Calu3 (cell line): ENCODE measurements at places on chromosomes 16 and 17. TPM values are rescaled to one million over a fixed set of nuclear protein-coding genes. Genes with fewer than 3 reads are reported as not detected.

GRCh38 chr17:4261452-4261851 lies 2.3 kb downstream of the ANKFY1 start:
- H3K4me1 ChIP-seq = peaks cover 31% of the 10 kb centered on the region
- H3K27me3 ChIP-seq = no peaks in the 10 kb centered on the region
- no peak for DNase-seq
- H3K27ac ChIP-seq = no peak overlapping the region
- no peak overlapping the region for H3K4me3 ChIP-seq

DNA sequence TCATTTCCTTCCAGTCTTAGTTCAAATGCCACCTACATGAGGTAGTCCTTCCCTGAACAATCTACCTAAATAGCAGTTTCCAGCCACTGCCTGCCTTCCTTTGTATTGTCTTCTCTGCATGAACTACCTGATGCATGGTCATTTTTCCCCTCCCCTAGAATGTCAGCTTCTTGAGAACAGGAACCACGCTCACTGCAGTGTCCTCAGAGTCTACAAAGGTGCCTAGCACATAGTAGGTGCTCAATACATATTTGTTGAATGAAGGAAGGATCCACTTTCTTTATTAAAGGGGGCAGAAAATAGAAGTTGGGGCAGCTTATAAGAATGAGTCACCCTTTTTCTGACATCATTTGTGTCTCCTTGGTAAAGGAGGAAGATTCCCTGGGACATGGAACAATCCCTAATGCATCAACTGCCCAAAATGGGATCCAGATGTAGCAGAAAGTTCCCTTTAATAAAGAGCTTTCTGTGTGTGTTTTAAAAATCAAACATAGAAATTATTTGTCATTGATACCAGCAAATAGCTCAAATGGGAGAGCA lies 4.4 kb upstream of the CYLD start:
- H3K4me1 ChIP-seq = peaks cover 10% of the 10 kb centered on the region
- no peak overlapping the region for H3K4me3 ChIP-seq
- H3K27me3 ChIP-seq = peaks cover 62% of the 10 kb centered on the region
- DNase-seq = no peak
- H3K27ac ChIP-seq = no peak overlapping the region
- H3K36me3 ChIP-seq = peaks cover 16% of the 10 kb centered on the region

DNA sequence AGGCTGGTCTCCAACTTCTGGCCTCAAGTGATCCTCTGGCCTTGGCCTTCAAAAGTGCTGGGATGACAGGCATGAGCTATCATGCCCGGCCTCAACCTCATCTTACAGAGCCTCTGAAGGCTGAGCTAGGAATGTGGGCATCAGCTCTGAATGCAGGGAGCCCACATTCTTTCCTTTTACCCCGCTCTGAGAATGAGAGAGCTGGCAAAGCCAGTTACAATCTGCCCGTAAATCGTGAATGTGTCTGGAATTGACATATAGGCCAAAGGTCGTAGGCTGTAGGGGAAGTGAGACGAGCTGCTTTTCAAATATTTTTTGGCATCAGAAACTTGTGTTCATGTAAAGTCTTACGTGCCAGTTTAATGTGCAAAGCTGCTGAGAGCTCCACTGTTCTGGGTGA lies 4.5 kb downstream of the TMEM238L start:
- H3K4me3 ChIP-seq = no peak overlapping the region
- H3K36me3 ChIP-seq = no peaks in the 10 kb centered on the region
- H3K27me3 ChIP-seq = no peaks in the 10 kb centered on the region
- H3K27ac ChIP-seq = no peak overlapping the region
- peaks cover 8% of the 10 kb centered on the region for H3K4me1 ChIP-seq

Gene PRR35
- not detected in 2 replicates for total RNA-seq

- no peaks in the 10 kb centered on the region for H3K36me3 ChIP-seq
- H3K4me3 ChIP-seq = no peak overlapping the region
- no peak for DNase-seq
Observed at GRCh38 chr17:63137163-63137562, 171.1 kb downstream of the TANC2 start.

Gene PIRT
- total RNA-seq = not detected in 2 replicates

- H3K36me3 ChIP-seq = peaks cover 83% of the 10 kb centered on the region
- DNase-seq = no peak
- H3K4me3 ChIP-seq = no peak overlapping the region
- no peak overlapping the region for H3K27ac ChIP-seq
- no peaks in the 10 kb centered on the region for H3K27me3 ChIP-seq
Observed at GRCh38 chr17:40174514-40174913, 2.8 kb upstream of the RAPGEFL1 start.

DNA sequence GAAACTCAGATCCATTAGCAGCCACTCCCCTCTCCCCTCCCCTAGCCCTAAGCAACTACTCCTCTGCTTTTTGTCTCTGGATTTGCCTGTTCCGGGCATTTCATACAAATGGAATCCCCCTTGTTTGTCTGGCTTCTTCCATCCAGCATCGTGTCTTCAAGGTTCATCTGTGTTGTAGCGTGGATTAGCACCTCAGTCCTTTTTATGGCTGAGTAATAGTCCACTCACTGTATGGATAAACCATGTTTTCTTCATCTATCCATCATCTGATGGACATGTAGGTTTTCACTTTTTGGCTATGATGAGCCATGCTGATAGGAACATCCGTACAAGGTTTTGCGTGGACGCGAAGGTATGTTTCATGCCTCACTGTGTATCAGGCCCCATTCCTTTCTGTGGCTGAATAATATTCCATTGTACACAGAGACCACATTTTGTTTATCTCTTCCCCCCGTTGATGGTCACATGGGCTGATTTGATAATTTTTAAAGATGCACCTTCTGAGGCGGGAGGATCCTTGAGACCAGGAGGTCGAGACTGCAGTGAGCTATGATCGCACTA lies 8.9 kb upstream of the GSE1 start:
- H3K4me1 ChIP-seq = no peaks in the 10 kb centered on the region
- no peak overlapping the region for H3K27ac ChIP-seq
- H3K27me3 ChIP-seq = peaks cover 90% of the 10 kb centered on the region
- no peak for DNase-seq
- H3K36me3 ChIP-seq = no peaks in the 10 kb centered on the region

DNA sequence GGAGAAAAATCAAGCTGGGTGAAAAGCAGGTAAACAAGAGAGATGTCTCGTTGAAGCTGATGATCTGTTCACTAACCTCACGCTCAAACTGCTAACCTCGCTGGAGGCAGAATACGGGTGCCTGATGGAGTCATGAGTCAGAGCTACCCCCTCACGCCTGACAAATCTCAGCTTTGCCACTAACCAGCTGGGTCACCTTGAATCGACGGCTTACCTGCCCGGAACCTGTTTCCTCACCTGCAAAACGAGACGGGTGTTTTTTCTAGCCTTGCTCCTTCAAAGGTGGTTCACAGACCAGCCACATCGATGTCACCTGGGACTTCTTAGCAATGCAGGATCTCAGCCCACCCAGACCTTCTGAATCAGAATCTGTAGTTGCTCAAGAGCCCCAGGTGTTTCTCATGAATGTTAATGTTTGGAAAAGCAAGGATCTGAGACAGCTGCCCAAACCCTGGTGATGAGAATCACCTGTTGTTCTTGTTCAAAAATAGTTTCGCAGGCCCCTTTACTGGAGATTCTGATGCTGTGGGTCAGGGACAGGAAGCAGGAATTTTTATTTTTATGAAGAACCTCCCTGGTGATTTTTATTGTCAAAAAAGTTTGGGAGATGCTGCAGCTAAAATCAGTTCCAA lies 56.9 kb downstream of the MARCHF10 start:
- no peak for DNase-seq
- H3K27ac ChIP-seq = no peak overlapping the region
- H3K4me3 ChIP-seq = no peak overlapping the region
- H3K27me3 ChIP-seq = peaks cover 27% of the 10 kb centered on the region
- no peaks in the 10 kb centered on the region for H3K4me1 ChIP-seq
- H3K36me3 ChIP-seq = no peaks in the 10 kb centered on the region

Gene MARF1
- 57.6 and 61.3 TPM in 2 replicates for total RNA-seq

Gene TBC1D3I
- 2.1 and 3.3 TPM in 2 replicates for total RNA-seq

DNA sequence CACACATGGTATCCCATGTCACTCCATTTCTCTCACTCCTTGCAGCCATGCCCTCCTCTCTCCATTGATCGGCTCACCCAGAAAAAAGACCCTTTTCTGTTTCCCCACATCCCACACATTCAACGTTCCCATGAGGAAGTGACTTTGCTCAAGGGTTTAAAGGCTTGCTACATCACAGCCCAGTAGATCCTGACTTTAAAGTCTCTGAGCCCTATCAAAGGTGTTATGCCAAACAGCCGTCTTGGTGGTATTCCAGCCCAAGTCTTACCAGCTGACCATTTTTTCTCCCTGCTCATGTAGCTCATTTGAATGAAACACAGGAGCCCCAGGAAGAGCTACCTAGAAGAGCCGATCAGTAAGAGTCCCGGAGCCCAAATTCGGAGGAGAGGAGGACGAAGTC lies 7.4 kb upstream of the TXNDC11 start:
- H3K4me1 ChIP-seq = peaks cover 23% of the 10 kb centered on the region
- H3K27me3 ChIP-seq = no peaks in the 10 kb centered on the region
- DNase-seq = no peak
- no peak overlapping the region for H3K4me3 ChIP-seq

DNA sequence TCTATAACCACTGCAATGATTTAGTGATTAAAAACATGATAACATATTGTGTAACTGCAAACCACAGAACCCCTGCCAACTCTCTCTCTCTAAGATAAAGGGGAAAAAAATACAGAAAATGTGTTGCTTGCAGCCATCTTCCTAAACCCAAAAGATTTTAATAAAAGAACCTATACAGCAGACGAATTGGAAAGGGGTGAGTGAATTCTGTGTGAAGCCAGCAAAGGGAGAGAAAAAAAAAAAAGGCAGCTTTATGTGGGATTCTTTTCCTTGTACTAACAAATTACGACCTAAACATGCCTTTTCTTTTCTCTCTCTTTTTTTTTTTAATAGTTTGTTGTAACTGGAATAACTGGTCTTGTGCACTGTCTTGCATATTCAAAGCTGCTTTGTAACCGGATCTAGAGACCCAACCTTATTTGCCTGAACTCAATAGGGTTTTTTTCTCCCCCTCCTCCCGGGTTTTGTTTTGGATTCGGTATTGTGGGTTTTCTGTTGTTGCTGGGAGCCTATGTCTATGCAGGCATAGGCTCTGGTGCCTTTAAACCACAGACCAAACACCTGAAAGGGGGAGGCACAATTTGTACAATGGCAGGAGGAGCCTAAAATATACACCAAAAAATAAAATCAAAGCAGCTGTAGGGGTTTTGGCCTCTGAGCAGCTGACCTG lies 7.0 kb upstream of the ZFHX3 start:
- H3K4me1 ChIP-seq = peaks cover 19% of the 10 kb centered on the region
- H3K4me3 ChIP-seq = no peak overlapping the region
- peaks cover 53% of the 10 kb centered on the region for H3K36me3 ChIP-seq

Gene C16orf54
- not detected in 2 replicates for total RNA-seq

Gene RAB40B
- total RNA-seq = 20.5 and 21.9 TPM in 2 replicates

- no peak overlapping the region for H3K27ac ChIP-seq
- DNase-seq = no peak
- no peaks in the 10 kb centered on the region for H3K36me3 ChIP-seq
- H3K4me1 ChIP-seq = no peaks in the 10 kb centered on the region
- no peak overlapping the region for H3K4me3 ChIP-seq
Observed at GRCh38 chr16:7629571-7629970, 296.9 kb downstream of the RBFOX1 start.

GRCh38 chr17:7122381-7122780 lies 7.8 kb upstream of the ASGR2 start:
- no peaks in the 10 kb centered on the region for H3K36me3 ChIP-seq
- no peak for DNase-seq
- no peak overlapping the region for H3K4me3 ChIP-seq

- H3K4me1 ChIP-seq = no peaks in the 10 kb centered on the region
- H3K27me3 ChIP-seq = no peaks in the 10 kb centered on the region
- no peak overlapping the region for H3K27ac ChIP-seq
- no peak overlapping the region for H3K4me3 ChIP-seq
- DNase-seq = no peak
Observed at GRCh38 chr16:49130397-49130796, 151.2 kb downstream of the CBLN1 start.

GRCh38 chr17:1783834-1784611 lies 22.2 kb downstream of the SERPINF1 start:
- no peaks in the 10 kb centered on the region for H3K27me3 ChIP-seq
- H3K4me1 ChIP-seq = peaks cover 8% of the 10 kb centered on the region
- peaks cover 7% of the 10 kb centered on the region for H3K36me3 ChIP-seq
- H3K27ac ChIP-seq = no peak overlapping the region
- no peak for DNase-seq

DNA sequence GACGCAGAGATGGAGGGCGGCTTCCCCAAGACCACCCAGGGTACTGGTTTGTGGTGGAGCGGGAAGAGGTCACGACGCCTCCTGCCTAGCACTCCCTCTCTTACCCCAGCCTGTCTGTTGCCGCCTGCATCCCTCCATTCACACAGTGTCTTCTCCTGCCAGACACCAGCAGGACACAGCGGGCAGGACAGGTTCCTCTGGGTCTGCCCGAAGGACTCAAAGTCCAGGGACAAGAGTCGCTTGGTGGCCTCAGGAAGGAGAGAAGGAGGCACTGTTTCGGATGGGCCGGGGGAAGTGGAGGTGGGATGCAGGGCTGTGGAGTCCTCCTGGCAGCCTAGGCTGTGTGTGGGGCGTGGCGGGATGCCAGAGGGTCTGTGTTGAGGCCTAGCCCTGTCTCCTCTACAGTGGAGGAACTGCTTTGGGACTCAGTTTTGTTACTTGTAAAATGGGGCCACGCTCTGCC lies 19.6 kb upstream of the TNS4 start:
- peaks cover 6% of the 10 kb centered on the region for H3K36me3 ChIP-seq
- H3K4me3 ChIP-seq = no peak overlapping the region
- no peak overlapping the region for H3K27ac ChIP-seq
- H3K27me3 ChIP-seq = peaks cover 30% of the 10 kb centered on the region
- DNase-seq = no peak
- peaks cover 46% of the 10 kb centered on the region for H3K4me1 ChIP-seq

DNA sequence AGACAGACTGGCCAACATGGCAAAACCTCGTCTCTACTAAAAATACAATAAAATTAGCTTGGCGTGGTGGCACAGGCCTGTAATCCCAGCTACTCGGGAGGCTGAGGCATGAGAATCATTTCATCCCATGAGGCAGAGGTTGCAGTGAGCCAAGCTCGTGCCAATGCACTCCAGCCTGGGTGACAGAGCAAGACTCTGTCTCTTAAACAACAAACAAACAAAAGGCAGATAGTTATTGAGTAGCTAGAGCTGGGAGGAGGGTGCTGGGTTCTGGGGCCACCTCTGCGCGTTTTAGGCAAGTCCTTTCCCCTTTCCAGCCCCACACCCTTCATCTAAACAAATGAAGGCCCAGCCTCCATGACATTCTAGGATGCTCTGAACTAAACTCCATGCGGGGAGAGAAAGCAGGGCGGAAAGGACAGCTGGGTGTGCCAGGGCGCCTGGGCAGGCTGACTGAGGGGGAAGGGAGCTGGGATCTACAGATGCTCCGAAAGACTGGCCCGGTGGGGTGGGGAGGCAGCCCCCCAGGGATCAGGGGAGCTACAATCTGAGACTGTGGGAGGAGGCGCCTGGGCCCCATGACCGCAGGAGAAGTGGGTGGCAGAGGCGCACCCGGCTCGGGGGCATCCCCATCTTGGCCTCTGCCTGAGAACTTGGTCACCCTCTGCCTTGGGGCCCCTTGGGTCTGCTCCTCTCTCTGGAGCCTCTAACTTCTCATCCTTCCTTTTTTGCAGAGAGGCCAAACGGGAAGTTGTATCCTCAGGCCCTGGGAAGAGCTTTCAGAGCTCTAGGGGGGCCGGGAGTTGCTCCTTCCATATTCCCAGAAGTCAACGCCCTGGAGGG lies 910 bp downstream of the ITGAL start:
- no peak overlapping the region for H3K27ac ChIP-seq
- peaks cover 53% of the 10 kb centered on the region for H3K27me3 ChIP-seq
- H3K4me1 ChIP-seq = no peaks in the 10 kb centered on the region
- H3K4me3 ChIP-seq = no peak overlapping the region
- H3K36me3 ChIP-seq = no peaks in the 10 kb centered on the region
